Stimulated activated CD8-positive, alpha-beta memory T cell treated with anti-CD3 and anti-CD28 coated beads, Interleukin-15, amount 100 ng/mL, for 1 hour (primary cell): ENCODE measurements at places on chromosomes 7 and 10.

- no peak for DNase-seq
Measured at GRCh38 chr10:104391150-104391968, 37.7 kb downstream of the CFAP58 start.

DNA sequence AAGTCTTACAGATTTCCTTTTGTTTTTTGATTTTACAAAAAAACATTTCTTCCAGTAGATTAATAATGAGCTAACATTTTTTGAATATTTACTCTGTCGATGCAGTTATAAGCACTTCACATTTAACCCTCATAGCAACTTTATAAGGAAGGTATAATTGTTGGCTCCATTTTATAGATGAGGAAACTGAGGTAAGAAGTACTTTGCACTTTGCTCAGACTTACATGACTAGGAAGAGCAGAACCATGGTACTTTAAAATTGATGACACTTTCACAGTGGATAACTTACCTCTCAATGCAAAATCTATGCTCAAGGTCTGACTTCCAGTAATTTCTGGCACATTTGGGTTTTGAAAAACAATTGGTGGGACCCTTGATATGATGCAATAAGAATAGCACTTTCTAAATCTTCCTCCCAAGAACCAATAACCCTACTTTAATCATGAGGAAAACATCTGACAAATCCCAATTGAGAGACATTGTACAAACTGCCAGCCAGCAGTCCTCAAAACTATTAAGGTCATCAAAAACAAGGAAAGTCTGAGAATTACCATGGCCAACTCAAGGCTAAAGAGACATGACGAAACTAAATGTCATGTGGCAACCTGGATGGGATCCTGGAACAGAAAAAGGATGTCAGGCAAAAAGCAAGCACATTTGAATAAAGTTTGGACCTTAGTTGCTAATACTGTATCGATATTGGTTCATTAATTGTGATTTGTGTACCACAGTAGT, 72.6 kb downstream of the RALA start:
- no peak for DNase-seq

- no peak for DNase-seq
Measured at GRCh38 chr10:98899018-98899417, 336.6 kb downstream of the HPSE2 start.

GRCh38 chr10:22420787-22421517, 75.7 kb downstream of the SPAG6 start:
- no peak for DNase-seq

DNA sequence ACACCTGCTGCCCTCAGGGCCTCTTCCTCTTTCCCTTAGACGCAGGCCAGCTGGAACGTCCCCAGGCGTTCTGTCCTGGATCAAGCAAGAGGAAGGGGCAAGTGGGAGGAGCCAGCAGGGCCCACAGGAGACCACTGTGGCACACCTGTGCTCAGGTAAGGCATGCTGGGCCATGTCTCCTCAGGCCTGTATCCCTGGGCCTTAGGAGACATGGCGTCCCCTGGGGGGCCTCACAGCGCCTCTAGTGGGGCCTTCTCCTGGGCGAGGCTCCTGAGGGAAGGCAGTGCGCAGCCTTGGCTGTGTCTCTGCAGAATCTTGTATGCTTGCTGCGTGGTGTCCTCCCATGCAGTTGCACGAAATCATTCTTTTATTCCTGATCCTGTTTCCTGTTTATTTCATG, 31.3 kb downstream of the ZNF783 start:
- no peak for DNase-seq

GRCh38 chr7:9488555-9488954, 1055.1 kb downstream of the NXPH1 start:
- DNase-seq: no peak

GRCh38 chr10:132774181-132774901, 11.6 kb downstream of the NKX6-2 start:
- no peak for DNase-seq

DNA sequence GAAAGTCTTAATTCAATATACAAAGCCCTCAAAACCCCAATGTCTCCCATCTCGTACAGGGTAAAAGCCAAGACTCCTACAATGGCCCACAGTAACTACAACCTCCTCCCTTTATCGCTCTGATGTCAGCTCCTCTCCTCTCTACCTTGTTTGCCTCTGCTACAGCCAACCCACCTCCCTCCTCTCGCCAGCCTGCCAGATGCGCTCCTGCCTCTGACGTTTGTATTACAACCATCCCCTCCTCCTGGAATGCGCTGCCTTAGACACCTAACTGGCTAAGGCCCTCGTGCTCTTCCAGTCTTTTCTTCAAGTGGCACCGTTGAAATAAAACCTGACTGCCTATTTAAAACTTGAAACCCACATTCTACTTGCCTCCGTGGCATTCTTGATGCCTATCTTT, 115.3 kb upstream of the MYO3A start:
- no peak for DNase-seq

- no peak for DNase-seq
Measured at GRCh38 chr7:82319674-82320118, 123.9 kb downstream of the CACNA2D1 start.

DNA sequence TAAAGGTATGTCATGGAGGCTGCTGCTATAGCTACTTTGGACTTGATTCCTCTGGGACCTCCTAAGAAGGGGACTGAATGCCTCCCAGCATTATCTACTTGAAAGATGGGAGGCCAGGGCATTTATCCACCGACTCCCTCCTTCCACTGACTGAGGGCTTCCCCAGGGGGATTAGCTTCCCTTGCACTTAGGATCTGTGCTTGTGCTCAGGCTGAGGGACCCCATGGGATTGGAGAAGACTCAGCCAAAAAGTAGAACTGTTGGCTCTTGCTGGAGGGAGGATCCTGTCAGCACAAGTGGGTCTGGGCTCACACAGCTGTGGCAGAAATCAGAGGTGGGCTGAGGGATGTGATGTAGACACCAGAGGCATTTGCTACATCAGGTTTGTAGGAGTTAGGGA, 81.5 kb upstream of the SYPL1 start:
- DNase-seq: no peak

- DNase-seq: no peak
Measured at GRCh38 chr10:131260031-131260430, 51.5 kb downstream of the TCERG1L start.

DNA sequence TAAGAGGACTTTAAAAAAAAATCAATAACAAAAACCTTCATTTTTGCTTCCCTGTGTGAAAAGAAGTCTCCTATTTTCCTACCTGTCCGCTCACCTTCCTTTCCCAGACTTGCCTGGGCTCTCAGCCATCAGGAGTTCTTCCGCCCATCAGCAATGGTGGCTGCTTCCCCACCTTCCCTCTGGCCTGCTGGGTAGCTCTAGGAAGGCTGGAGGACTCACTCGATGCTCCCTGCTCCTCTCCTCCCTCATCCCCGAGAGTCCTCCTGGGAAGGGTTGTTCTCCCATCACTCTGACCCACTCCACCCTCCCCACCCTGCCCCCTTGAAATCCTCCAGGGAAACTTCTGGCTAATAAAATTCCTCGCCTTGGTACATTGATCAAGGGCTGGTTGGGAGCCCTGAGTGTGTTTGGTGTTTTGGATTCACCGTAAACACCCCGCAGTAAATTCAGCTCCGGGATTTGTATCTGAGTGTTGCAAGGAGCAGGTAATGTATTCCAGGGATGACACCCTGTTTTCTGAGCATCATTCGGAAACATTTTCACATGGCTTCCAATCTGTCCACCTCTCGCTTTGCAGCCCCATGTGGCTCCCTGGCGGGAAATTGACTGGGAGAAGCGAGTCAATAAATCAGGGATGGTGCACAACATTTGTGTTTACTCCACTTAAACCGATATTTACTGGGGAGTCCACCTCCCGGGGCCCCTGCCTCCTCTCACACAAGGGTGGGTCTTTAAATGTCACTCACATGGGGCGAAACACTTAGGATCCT, 126.4 kb upstream of the SDK1 start:
- no peak for DNase-seq

GRCh38 chr10:56823849-56824248, 462.8 kb upstream of the ZWINT start:
- DNase-seq: no peak

DNA sequence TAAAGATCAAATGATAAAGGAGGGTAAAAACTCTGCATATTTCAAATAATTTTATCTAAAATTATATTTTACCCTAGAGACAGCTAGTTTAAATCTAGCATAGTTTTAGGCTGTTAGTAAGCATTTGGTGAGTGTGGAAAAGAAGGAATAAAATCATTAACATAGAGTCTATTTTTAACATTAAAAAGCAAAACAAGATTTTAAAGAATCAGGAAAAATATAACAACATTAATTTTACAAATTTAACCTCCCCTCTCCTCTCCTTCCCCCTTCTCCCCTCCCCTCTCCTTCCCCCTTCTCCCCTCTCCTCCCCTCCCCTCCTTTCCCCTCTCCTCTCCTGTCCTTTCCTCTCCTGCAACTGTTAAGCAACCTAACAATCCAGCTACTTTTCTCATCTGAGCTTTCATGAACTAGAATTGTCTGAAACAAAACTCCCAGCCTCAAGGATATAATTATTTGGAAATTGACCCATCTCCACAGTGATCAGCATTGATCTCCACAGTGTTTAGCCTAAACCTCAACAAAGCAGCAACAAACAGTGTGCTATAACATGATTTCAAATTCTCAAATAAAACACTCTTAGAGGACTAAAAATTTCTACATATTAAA, 293.2 kb downstream of the PPP1R3A start:
- DNase-seq: no peak

DNA sequence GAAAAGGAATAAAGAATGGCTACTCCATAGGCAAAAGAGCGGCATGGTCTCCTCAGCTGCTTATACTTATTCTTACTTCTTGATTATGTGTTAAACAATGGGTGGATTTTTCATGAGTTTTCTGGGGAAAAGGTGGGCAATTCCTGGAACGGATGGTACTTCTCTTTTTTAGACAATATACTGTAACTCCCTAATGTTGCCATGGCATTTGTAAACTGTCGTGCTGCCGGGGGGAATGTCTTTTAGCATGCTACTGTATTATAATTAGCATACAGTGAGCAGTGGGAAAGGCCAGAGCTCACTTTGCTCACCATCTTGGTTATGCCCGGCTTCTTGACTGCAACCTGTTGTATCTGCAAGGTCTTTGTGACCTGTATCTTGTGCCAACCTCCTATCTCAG, 372.1 kb upstream of the AKR1E2 start:
- no peak for DNase-seq

GRCh38 chr10:128863411-128863810, 603.6 kb upstream of the MGMT start:
- DNase-seq: no peak

GRCh38 chr10:30719832-30720231, 90.3 kb upstream of the LYZL2 start:
- DNase-seq: no peak

GRCh38 chr10:116765648-116766081, 23.3 kb upstream of the HSPA12A start:
- no peak for DNase-seq

- no peak for DNase-seq
Measured at GRCh38 chr10:123250640-123251039, 96.4 kb downstream of the BUB3 start.

DNA sequence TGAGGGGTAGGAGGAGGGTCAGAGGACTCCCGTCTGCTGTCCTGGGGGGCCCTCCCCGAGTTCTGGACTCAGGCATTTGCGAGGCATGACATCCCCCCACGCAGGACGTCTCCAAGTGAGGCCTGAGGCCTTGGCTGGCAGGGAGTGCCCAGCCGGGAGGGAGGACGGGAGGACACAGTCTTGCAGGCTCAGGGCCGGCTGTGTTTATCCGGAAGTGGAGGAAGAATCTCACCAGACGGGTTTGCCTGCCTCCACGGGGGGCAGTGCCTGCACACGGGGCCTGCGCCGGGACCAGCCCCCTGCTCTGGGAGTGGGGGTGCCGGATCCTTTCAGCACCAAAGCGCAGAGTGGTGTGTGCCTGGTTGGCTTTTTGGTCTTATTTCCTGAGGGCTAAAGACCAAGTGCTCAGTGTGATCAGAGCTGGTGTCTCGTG, 10.9 kb downstream of the PWWP2B start:
- no peak for DNase-seq

- no peak for DNase-seq
Measured at GRCh38 chr7:27132214-27132613, 1.7 kb upstream of the HOXA4 start.

DNA sequence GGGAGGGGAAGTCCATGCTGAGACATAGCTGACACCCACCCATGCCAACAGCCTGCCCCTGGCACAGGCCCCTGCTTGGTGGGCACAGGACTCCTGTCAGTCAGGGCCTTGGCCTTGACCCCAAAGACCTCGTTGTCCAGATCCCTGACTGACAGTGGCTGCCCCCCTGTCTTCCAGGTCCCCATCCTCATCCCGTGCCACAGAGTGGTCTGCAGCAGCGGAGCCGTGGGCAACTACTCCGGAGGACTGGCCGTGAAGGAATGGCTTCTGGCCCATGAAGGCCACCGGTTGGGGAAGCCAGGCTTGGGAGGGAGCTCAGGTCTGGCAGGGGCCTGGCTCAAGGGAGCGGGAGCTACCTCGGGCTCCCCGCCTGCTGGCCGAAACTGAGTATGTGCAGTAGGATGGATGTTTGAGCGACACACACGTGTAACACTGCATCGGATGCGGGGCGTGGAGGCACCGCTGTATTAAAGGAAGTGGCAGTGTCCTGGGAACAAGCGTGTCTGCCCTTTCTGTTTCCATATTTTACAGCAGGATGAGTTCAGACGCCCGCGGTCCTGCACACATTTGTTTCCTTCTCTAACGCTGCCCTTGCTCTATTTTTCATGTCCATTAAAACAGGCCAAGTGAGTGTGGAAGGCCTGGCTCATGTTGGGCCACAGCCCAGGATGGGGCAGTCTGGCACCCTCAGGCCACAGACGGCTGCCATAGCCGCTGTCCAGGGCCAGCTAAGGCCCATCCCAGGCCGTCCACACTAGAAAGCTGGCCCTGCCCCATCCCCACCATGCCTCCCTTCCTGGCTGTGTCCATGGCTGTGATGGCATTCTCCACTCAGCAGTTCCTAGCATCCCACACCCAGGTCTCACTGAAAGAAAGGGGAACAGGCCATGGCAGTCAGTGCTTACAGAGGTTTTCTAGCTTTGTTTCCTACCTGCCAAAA, 197.2 kb downstream of the EBF3 start:
- no peak for DNase-seq

- DNase-seq: no peak
Measured at GRCh38 chr7:1127001-1127400, 33.0 kb downstream of the ZFAND2A start.

DNA sequence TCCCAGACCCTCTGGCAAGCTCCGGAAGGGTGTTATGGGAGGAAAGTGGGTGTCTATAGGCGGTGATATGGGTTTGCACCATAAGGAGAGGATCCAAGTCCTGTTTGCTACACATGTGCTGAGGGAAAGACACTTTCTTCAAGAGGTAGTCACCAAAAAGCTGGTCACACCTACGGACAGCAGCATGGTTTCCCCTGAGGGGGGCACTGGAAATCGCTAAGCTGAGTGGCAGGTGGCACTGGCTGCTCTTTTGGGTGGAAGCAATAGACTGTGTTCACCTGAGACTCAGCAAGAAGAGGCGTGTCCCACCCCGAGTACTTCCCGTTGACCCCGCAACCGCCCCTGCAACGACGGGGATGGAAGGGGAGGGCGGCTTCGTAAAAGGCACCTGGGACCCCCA, 1.8 kb upstream of the FOXI2 start:
- DNase-seq: no peak
